ENCODE measurements at places on chromosomes 4 and X. TPM values are rescaled to one million over a fixed set of nuclear protein-coding genes. Genes with fewer than 3 reads are reported as not detected.

DNA sequence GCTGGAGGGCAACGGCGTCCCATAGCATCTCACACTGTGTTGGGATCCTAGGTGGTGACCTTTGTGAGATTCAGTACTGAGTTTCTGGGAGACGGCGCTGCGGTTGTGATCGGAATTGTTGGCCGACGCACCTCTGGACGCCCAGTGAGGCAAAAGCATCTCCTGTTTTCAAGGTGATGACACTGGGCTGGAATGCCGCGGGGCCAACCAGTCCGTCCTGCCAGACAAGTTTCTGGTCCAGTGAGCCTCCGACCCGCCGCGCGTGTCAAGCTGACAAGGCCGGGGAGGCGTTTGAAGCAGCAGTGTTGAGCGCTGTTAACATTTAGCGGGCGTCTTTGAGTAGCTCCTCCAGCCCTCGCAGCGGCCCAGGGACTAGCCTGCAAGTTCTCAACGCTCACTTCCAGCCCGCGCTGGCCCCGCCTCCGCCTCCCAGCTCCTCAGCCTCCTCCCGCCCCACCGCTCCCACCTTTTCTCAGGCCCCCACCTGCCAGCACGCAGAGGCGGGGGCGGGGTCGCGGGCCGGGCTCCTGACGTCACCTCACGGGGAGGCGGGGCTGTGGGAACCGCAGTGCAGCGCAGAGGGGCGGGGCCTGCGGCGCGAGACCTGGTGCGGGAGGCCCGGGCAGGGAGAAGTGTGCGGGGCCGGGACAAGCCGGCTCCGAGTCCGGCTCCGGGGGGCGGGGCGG lies 482 bp upstream of the CDS1 start:
- DNase-seq, result peak; percentile 98
- H3K36me3 ChIP-seq, result no peaks in the 10 kb centered on the region
- peak overlapping the region; percentile 92 for H3K27ac ChIP-seq
- H3K27me3 ChIP-seq, result peaks cover 5% of the 10 kb centered on the region
- H3K4me1 ChIP-seq, result peaks cover 15% of the 10 kb centered on the region
- H3K4me3 ChIP-seq, result peak overlapping the region; percentile 79

DNA sequence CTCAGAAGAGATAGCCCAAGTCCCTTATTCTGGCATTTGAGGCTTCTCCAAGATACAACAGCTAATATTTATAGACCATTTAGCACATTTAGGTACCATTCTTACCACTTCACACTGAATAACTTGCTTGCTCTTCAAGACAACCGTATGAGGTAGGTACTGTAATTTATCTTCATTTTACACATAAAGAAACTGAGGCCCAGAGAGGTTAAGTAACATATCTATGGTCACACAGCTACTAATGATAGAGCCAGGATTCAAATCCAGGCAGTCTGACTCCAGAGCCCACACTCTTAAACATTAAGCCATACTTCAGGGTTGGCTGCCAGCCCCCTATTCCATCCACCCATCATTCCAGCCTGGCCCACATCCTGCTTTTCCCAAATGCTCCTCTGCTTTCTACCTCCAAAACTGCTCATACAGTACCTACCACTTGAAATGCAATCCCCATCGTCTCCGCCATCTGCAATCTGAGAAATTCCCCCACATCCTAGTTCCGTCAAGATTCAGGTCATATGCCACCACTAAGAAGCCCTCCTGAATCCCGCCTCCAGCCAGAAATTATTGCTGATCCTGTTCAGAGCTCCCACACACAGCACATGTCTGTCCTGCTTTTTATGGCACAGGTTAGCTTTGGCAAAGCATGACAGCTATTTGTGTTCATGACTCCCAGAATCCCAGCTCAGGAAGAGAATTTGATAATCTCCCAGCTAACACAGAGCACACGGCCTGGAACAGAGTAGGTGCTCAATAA lies 23.5 kb downstream of the IQSEC2 start:
- H3K36me3 ChIP-seq, result no peaks in the 10 kb centered on the region
- H3K4me1 ChIP-seq, result no peaks in the 10 kb centered on the region
- H3K27ac ChIP-seq, result no peak overlapping the region

Gene RAI2
- polyA plus RNA-seq, result 5.9 TPM

DNA sequence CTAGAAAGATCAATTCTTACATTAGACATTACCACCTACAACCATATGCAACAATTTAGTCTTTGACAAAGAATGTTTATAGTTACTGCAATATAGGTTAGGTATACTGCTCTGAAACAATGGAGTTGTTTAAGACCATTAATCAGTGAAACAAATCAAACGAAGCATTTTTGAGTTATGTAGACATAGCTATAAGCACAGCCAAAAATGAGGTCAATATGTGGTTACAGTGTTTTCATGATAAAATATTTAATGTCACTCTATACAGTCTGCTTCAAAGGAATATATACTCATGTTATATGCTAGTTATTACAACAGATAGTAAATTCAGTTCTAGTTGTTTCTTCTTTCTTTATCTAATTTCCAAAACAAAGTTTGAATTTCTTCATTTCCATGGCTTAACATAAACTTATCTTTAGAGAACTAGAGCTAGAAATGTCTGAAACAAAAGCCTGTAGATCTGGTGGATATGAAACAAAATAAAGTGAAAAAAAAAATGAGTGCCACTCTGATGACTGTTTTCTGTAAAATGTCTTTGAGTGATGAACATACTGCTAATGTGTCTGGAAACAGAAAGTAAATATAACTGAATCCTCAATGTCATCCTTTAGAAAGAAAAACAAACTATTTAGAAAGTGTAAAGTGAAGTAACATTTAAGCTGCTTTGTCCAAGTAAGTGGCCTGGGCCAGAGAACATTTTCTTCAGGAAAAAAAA lies 809.0 kb downstream of the FAT4 start:
- no peaks in the 10 kb centered on the region for H3K27me3 ChIP-seq
- no peak for DNase-seq
- H3K27ac ChIP-seq, result no peak overlapping the region
- no peaks in the 10 kb centered on the region for H3K36me3 ChIP-seq
- H3K4me3 ChIP-seq, result no peak overlapping the region

GRCh38 chrX:110758781-110759422 lies 36.7 kb downstream of the CHRDL1 start:
- no peaks in the 10 kb centered on the region for H3K4me1 ChIP-seq
- no peaks in the 10 kb centered on the region for H3K36me3 ChIP-seq
- no peak for DNase-seq

DNA sequence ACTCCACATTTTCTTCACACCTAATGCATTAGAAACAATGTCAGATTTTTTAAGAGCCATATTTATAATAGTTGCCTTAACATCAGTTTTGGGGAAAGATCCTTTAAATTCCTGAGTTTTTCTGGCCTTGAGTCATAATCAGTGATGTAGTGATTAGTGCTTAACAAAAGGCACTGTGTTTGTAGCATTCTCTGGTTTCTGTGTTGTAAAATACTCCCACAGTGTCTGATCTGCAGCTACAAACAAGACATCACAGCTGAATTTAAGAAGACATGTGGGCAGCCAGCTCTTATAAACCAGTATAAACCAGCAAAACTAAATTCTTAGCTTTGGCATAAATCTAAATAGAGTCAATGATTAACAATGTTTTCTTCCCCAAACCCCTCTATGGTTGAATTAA lies 233.8 kb downstream of the FSTL5 start:
- DNase-seq, result no peak
- H3K27me3 ChIP-seq, result no peaks in the 10 kb centered on the region
- H3K4me1 ChIP-seq, result no peaks in the 10 kb centered on the region
- no peak overlapping the region for H3K27ac ChIP-seq
